ENCODE measurements at places on chromosomes 3 and 15.

DNA sequence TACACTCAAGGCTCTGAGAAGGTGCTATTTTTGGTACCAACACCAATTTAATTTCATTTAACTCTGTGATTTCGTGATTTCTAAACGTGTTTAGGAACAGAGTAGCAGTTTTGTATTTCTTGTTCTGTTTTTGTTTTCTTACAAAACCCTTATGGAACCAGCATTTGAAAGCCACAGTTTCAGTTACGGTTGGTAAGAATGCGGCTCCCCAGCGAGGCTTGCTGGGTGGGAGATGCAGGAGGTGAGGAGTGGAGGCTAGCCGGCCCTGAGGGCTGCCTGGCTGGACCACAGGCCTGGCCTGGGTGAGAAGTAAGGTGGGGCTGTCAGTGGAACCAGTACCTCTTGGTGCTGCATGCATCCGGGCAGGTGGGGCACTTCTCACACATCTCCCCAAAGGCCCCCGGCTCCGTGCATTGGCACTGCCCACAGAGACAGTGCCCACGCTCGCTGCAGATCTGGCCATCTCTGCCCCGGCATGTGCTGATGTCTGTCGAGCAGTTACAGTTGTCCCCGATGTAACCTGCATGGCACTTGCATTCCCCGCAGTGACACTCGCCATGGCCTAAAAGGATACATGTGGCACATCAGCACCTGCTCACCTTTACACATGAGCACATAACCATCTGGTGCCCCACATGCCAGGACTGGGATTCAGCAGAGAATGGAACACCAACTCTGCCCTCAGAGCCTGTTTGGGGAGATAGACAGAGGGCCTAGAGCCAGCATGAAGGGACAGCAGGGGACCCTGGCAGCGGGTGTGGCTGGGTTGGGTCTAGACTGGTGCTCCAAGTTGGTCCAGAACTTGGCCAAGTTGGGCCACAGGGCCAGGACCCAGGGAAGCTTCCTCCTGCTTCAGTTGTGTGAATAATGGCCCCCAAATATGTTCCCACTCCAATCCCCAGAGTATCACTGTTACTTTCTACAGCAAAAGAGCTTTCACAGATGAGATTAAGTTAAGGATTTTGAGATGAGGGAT lies 43.4 kb downstream of the UMPS start:
- no peak for DNase-seq

- DNase-seq: no peak
Observed at GRCh38 chr3:188589071-188589470, 435.1 kb downstream of the LPP start.

DNA sequence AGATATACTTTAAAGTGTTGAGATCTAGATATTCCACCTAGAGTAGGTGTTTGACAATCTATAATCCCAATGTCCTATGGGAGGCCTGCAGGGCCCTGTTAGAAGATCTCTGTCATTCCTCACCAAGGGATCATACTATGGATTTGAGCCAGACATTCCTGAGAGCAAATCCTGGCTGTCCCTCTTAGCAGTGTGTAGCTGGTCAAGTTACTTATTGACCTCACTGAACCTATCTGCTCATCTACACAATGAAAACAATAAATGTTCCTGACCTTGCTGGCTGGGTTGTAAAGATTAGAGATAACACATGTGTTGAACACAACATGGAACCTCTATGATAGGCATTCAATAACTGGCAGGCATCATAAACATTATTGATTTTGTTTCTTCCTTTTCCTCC lies 265.6 kb upstream of the ATP11B start:
- DNase-seq: no peak

- DNase-seq: no peak
Observed at GRCh38 chr3:94118390-94118789, 55.5 kb downstream of the NSUN3 start.

- no peak for DNase-seq
Observed at GRCh38 chr3:45968706-45969105, 25.4 kb downstream of the CXCR6 start.

DNA sequence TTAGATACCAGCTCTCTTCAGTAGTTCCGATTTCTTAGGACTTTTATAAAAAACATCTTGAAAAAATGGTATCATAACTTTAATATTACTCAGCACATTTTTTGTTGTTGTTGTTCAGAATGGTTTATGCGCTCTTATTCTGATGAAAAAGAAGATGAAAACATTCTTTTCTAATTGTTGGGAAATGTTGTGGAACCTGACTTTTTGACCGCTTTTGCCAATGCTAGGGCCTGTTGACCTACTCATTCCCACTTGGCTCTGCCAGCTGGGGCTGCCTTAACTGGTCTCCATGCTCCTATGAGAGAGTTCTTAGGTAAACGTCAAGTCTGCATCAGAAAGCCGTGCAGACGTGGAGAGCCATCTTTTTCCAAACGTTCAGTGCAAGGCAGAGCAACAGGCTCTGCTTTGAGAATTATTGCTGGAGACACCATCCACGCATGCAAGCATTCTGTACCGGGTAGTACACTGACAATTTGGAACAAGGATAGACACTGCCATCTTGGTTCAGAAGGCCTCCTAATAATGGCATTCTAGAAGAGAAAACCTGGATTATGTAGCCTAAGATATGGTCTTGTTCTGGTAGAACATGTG lies 176.8 kb downstream of the GHSR start:
- no peak for DNase-seq

DNA sequence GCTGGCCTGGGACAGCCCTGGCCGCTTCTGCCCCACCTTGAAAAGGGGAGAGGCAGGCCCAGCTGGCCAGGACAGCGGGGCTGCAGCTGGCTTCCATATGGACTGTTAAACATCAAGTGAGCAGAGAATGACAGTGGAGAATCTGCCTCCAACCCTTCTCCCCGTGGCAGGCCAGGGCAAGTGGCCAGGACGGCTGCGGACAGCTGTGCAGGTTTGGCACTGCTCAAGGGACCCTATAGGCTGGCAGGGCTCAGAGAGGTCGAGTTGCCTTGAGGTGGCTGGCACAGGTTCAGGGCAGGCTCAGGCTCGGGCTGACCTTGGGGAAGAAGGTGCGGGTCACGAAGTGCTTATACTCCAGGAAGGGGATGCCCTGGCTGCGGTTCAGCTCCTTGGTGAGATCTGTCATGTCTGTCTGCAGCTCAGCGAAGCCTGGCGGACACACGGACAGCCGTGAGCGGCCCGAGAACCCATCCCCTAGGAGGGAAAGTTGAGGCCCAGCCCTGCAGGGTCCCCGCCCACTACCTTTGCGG lies 24.3 kb downstream of the H1-8 start:
- no peak for DNase-seq

- DNase-seq: no peak
Observed at GRCh38 chr15:68541743-68542142, 37.0 kb upstream of the CORO2B start.

GRCh38 chr3:128547368-128547987 lies 54.5 kb upstream of the GATA2 start:
- DNase-seq: no peak

DNA sequence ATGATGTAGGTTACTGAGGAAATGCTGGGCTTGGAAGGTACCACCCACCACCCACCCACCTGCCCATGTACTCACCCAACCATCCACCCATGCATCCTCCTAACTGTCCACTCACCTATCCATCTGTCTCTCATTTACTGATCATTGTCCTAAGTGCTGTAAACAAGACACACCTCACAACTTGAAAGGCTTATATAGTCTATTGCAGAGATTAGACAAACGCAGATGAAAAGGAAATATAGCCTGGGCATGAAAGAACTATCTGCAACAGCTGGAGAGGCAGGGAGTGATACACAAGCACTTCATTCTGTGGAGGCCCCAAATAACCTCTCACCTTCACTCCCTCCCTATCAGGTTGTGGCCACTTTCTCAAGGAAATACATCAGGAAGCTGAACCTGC lies 54.0 kb downstream of the DAPK2 start:
- no peak for DNase-seq

DNA sequence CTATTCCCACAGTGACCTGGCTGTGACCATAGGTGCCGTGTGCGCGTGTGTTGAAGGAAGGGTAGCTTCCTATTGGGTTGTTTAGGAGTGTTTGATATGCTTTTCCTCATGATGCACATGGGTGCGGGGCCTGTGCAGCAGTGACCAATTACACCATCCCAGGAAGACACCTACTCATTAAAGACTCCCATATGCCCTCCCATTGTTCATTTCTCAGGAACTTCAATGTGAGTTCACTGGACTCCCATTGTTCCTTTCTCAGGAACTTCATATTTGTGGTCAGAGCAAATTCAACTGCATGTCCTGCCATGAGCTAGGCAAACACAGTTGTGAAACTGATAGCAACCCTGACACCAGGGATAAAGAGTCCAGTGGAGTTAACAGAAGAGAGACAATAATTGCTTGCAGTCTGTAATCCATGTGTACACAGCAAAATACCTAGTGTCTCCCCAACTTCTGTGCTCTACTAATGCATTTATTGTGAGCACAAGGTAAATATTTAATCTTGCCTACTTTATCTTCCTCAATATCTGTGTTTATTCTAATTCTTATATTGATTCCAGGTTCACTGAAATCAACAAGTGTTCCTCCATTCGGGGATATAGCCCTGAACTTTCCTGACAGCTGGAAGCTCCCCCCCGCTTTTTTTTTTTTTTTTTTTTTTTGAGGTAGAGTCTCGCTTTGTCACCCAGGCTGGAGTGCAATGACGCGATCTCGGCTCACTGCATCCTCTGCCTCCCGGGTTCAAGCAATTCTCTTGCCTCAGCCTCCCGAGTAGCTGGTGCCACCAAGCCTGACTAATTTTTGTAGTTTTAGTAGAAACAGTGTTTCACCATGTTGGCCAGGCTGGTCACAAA lies 57.5 kb upstream of the GCNT3 start:
- no peak for DNase-seq

- no peak for DNase-seq
Observed at GRCh38 chr3:124207873-124208485, 216.1 kb upstream of the ROPN1 start.

DNA sequence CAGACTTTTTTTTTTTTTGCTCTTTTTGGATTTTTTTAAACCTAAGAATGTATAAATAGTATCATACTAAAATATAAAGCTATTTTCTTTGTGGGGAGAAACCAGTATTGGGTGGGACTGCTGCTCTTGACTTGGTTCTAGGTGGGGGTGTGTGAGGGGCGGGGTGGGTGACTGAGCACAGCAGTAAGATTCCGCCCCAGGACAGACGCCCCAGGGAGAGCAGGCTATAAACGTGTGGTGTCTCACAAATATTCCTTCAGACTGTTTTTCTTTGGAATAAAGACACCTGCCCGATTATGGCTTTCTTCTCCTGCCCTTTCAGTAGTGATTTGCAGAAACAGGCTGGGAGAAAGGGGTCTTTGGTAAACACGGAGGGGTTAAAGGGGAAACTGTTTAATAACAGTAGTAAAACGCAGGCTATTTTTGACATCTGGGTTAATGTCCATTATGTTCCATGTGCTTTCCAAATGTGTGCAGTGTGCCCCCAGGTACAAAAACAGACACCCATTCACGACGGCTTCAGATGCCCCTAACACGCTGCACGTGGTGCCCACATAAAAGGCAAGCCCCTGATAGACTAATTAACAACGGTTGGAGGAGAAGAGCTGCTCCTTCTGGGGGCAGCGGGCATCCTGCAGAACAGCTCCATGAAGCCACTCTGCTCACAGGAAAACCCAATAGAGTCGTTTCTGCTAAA lies 28.6 kb upstream of the WNT5A start:
- no peak for DNase-seq

- peak; percentile 57 for DNase-seq
Observed at GRCh38 chr3:50390508-50391224, 31.3 kb upstream of the TMEM115 start.

DNA sequence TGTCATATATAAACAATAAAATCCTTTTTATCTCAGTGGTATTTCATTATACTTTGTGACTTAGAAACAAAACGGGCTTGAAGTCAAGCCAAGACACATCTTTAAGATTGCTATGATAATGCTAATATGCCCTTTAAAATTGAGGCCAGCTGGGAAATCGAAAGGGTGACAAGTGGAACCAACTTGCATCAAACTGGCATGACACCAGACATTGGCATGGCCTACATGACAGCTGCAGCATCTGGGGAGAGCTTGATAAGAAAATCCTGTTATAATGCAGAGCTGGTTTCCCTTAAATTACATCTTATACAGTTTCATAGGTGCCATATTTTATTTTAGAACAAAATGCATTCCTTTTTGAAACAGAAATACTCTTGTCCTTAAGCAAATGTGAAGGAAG lies 325.2 kb downstream of the ZBBX start:
- DNase-seq: no peak

DNA sequence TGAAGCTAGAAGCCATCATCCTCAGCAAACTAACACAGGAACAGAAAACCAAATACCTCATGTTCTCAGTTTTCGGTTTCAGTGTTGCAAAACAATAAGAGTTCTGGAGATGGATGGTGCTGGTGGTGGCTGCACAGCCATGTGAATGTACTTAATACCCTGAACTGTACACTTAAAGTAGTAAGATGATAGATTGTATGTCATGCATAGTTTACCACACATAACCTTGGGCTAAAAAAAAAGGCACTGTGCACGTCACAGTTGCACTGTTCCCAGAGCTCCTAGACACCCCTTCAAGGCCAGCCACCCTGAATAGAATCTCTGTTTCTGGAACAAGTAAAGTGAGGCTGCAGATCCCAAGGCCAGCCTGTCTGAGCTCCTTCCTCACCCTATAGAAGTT lies 243.3 kb upstream of the IGF1R start:
- no peak for DNase-seq

DNA sequence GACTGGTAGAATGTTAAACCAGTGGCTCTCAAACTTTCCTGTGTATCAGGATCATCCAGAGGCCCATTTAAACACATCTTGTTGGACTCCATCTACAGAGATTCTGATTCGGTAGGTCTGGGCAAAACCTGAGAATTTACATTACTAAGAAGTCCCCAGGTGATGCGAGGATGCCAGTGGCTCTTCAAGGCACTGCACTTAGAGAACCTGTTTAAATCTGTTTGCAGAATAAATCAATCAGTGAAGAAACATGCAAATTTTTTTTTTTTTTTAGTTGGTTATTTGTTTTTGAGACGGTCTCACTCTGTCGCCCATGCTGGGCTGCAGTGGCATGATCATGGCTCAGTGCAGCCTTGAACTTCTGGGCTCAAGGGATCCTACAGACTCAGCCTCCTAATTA lies 117.7 kb upstream of the WNT5A start:
- no peak for DNase-seq

GRCh38 chr3:72049300-72049699 lies 264.4 kb upstream of the PROK2 start:
- no peak for DNase-seq

DNA sequence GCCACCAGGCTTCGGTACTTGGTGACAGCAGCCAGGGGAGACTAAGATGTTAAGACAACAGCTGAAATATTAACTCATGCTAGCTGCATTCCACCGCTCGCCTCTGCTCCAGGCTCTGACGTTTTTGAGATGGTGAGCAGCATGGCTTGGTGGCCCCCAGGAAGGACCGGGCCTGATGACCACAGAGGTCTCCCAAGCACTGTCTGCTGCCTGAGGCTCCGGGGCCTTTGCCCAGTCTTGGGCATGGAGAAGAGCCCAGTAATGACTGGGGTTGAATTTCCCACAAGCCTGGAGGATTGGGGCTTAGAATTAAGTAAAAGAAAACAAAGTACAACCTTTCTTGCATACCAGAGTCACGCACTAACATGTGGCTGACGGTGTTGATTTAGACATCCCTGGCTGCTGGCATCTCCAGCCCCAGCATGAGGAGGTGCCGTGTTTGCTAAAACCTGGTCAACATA lies 243.6 kb upstream of the LYSMD4 start:
- no peak for DNase-seq
